Stimulated activated memory B cell treated with anti-CD40 and anti-IgM and Interleukin-4, amounts not matched to agents 10 μg/mL and 1 μg/mL and 100 μg/mL, for 72 hours (primary cell): ENCODE measurements at places on chromosomes 4 and X.

DNA sequence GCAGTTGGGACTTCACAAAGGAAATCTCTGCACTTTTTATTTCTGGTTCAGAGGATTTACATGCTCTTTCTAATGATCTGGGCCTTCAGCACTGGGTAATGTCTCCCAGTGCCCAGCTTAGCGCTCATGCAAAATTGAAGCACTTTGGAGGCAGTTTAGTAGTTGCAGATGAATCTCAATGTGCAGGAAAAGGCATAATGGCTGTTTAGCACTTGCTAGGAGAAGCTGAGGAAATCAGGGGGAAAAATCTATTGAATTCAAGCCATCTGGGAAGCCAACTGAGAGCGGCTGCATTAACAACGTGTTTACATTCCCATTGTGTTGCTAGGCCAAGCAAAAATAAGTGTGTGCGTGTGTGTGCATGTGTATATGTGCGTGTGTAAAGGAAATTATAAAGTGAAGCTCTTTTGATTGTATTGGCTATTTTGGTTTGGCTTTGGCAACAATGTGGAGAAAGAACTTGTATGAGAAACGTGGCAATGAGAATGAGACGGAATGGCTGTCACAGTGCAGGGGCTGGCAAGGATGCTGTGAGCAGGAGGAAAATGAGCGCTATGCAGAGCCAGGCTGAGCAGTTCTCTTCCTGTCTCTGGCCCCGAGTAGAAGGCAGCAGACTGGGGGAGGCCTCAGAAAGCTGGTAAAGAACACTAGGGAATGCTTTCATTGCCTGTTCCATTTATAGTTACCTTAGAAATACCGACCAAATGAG is 231.5 kb downstream of the UNC5C start:
- no peaks in the 10 kb centered on the region for H3K36me3 ChIP-seq
- H3K4me1 ChIP-seq, result no peaks in the 10 kb centered on the region
- ATAC-seq, result no peak
- no peak overlapping the region for H3K4me3 ChIP-seq
- H3K27me3 ChIP-seq, result no peaks in the 10 kb centered on the region

GRCh38 chrX:2696698-2697215 is 5.7 kb downstream of the CD99 start:
- H3K36me3 ChIP-seq, result peaks cover 25% of the 10 kb centered on the region
- peak overlapping the region; percentile 48 for H3K4me3 ChIP-seq

GRCh38 chr4:108619372-108620100 is 840 bp upstream of the RPL34 start:
- peak; percentile 7 for ATAC-seq
- H3K27ac ChIP-seq, result peak overlapping the region; percentile 97
- no peaks in the 10 kb centered on the region for H3K27me3 ChIP-seq

GRCh38 chrX:23820235-23820782 is 37.3 kb downstream of the SAT1 start:
- no peak overlapping the region for H3K4me3 ChIP-seq
- H3K27ac ChIP-seq, result no peak overlapping the region
- peaks cover 9% of the 10 kb centered on the region for H3K4me1 ChIP-seq
- H3K36me3 ChIP-seq, result no peaks in the 10 kb centered on the region
- no peak for ATAC-seq
